ENCODE measurements at places on chromosomes 1 and 21.

DNA sequence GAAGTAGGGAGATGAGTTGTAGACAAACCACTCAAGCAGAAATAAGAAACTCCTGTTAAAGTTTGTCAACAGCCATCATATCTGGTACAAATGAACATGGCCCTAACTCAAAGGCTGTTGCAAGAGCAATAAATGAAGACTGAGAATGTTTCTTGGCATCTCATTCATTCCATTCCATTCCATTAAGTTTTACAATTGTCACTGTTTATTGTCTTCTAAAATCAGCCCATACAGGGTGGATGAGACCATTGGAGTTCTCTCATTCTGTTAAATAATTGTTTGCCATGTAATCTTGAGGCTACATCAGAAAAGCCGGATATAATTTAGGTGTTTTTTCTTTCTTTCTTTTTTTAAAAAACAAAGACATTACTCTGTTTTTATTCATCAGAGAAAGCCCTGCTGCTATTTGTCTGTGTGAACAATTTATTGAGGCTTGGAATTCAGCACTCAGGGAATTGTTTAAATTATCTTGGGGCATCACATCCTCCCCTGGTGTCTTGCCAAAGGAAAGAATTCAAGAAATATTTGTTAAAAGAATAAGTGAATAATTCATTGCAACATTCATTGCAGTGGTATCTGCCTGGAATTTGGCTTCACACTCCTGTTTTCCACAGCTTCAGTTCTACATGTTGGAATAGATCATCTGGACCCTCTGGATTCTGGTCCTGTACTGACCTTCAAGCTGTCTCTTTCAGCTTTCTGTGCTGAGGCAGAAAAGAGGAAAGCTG lies 604.5 kb downstream of the PLPP3 start:
- DNase-seq: no peak

DNA sequence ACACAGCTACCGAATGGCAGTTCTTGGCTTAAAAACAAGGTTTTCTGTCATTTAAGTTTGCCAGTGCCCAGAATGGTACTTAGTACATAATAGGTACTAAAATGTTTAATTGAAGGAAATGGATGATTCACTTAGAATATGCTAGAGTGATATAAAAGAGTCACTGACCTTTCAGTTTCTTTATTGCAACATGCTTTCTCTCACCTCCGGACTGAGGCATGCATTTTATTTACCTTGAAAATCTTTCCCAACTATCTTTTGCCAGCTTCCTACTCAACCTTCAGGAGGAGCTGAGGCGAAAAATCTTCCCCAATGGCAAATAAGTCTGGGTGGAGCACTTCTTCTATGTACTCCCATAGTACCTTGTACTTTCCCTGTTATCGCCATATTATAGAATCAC lies 244.9 kb downstream of the ZNF648 start:
- no peak for DNase-seq

DNA sequence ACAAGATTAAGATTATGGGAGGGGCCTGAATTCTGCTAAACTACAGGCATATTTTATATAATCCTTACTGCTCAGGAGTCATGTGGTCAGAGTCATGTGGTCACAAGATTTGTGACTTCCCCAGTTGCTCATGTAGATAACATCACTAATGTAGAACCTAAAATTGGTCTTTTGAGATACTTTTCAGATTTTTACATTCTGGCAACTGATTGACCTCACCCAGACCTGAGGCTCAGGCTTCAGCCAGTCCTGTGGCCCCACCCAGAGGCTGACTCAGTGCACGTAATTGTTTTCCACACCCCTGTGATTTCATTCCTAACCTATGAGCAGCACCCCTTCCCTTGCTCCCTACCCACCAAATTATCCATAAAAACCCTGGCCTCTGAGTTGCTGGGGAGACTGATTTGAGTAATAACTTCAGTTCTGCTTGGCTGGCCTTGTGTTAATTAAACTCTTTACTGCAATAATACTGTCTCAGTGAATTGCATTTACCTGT lies 41.7 kb upstream of the ZNF326 start:
- DNase-seq: no peak

GRCh38 chr21:38712071-38712470 lies 93.7 kb upstream of the ETS2 start:
- DNase-seq: no peak

- DNase-seq: no peak
Measured at GRCh38 chr21:35328856-35329455, 279.9 kb upstream of the RUNX1 start.

DNA sequence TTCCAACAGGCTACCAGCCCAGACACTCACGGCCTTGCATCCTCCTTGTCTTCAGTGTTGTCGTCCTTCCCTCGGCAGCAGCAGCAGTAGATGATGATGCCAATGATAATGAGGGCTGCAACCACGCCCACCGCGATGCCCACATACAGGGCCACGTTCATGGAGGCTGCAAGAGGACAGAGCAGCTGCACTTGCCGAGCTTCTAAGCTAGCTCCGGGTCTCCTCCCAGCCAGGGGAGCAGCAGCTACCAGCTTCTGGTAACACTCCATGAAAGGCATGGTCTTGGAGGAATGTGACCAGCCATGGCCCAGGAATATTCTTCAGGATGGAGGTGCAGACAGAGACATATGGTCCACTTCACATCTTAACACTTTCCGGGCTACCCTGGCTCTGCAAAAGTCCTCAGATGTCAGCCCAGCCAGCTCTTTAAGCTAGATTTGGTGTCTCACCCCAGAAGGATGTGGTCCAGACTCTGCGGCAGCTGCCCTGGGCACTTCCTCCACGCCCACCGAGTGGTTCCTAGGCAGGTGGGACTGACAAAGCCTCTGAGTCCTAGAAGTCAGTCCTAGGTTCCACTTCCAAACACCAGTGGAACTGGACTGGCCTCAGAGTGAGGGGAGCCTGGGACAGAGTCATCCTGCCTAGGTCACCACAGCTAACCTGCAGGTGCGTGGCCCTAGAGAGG lies 35.1 kb downstream of the GPA33 start:
- DNase-seq: no peak

GRCh38 chr1:172588296-172589291 lies 55.6 kb downstream of the SUCO start:
- DNase-seq: no peak

DNA sequence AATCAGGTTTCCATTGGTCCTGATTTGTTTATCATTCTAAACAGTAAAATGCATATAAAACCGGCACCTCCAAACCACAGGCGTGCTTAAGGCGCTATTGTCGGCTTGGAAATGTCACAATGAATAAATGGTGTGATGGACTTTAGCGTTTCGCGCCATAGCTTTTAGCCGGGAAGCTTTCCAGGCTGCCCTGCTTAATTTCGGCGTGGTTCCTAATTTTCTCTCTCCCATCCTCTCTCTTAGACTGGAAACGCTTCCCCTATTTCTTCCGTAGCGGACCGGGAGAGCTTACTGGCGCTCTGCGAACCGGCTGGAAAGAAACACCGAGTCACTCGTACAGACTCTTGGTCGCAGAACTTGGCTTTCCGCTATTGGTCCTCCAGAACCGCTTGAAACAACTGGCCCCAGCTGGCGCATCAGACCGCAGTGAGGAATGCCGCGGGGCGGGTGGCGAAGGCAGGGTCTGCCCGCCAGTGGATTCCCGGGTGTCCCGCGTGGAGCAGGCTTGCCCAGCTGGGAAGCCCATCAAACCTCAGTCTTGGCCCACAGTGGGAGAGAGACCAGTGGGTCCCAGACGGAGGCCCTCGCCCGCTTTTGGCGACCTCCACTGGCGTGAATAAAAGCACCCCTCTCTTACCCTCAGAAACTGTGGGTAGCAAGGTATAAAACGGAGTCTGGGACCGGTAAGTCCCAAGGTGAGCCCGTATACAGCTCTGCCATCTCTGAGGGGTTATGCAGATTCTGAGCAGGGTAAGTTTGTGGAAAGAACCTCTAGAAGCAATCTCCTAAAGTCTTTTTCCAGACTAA lies 4.0 kb upstream of the LHX8 start:
- DNase-seq: no peak

GRCh38 chr1:187383366-187383765 lies 554.6 kb downstream of the PLA2G4A start:
- DNase-seq: no peak

DNA sequence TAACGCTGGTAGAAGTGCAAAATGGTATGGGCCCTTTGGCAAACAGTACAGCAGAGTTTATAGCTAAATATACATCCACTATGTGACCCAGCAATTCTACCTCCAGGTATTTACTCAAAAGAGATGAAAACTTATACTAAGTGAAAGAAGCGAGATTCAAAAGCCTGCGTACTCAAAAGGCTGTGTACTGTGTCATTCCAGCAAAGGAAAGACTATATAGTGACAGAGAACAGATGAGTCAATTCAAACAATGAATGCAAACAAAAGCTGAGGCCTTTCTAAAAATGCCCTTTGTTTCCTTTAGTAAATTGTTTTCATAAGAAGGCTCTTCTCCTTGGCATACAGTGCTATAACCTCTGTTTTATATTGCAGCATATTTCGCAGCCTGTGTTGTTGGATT lies 268.8 kb upstream of the CSF3R start:
- DNase-seq: no peak

DNA sequence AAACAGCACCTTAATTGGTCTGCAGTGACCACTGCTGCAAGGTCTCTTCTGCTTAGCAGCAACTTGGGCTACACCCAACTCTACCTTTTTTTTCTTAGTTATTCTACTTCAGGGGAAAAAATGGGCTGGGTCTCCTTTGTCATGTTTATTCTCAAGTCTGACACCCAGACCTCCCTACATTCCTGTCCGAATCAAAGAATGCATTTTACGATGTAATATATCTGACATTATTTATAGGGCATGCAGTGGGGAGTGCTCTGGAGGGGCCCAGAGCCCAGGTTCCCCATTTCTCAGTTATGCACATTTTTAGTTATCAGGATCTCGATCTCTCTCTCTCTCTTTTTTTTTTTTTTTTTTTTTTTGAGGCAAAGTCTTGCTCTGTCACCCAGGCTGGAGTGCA lies 50.5 kb downstream of the OPTC start:
- no peak for DNase-seq

DNA sequence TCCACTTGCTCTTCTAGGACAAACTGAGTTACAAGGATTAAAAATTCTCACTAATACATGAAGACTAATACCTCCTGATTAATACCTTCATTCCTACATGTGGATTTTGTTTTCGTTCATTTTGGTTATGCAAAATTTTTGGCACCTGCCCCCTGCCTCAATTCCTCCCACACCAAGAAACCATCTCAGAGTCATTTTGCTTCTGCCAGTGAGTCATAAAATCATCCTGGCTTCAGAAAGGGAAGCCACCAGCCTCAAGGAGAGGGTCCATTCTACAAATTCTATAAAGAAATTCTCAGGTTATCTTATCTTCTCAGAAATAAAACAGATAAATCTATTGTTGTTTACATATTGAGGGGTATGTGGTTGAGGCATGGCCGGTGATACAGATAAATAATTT lies 103.2 kb upstream of the COA6 start:
- DNase-seq: no peak

- no peak for DNase-seq
Measured at GRCh38 chr1:26976621-26977510, 16.6 kb upstream of the KDF1 start.

DNA sequence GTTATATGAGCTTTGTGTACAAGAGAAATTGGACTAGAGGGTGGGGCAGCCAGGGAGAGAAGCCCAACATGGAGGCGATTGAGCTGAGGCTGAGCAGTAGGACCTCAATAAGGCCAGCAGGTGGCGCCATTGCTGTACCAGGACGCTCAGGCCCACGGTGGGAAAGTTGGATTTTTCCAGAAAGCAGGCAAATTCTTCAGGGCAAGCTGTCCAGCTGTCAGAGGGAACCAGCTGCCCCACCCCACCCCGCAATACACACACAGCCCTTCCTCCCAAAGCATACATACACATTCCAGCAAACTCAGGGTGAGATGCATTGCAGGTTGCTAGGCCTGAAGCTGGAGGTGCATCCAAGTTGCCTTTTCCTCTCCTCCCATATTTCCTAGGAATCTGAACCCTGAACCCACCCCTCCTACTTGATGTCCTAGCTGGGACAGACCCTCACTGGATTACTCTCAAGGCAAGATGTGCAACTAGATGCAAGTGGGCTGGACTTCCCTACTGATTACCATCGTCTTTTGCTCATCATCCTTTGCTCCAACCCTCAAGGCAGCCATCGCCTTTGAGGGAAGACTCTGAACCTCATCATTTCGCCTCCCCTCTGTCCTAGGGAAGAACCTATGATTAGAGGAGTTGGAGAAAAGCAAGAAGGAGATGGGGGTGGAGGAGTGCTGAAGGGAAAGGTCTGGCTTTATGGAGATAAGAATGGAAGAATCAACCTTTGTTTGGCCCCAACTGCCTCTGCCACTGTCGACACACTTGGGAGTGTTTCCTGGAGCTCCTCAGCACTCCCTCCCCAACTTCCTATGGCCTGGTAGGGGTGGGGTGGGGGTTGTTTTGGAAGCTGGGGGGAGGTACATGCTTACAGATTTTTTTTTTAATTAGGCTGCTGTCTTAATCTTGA lies 25.5 kb downstream of the CD34 start:
- peak; percentile 22 for DNase-seq

DNA sequence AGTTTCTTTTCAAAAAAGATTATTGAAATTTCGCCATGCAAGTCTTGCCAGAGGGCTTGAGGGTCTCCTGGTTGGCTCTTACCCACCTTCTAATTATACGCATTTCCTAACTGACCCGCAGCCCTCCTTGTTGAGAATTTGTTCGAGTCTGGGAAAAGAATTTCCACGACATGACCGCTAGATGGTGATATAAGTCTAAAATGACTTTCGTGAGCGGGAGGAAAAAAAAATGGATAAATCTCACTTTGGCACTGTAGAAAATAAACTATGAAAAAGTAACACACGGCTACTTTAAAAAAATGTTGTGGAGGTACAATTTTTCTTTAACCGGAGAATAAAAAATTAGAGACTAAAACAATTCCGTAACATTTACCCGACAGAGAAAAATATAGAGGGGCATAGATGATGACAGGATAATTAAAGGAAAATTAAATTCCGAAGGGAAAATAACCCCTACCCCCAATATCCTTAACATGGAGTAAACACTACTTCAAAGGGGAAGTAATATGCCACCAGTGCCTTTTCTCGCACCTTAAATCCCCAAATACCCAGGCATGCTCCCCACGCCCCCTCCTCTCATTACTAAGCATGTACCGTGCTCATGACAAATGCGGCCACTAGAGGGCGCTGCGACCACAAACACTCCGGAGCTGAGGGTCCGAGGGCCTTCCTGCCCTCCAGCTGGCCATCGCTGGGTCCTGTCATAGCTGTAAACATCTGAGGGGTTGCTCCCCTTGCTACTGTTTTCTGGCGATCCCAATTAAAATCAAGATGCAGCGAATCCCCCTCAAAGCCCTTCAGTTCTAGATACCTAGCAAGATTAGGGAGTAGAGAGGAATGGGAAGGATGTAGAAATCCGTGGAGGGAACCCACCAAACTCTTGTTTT lies 266.9 kb downstream of the ASTN1 start:
- no peak for DNase-seq

- DNase-seq: no peak
Measured at GRCh38 chr1:115545791-115546733, 95.7 kb upstream of the VANGL1 start.

DNA sequence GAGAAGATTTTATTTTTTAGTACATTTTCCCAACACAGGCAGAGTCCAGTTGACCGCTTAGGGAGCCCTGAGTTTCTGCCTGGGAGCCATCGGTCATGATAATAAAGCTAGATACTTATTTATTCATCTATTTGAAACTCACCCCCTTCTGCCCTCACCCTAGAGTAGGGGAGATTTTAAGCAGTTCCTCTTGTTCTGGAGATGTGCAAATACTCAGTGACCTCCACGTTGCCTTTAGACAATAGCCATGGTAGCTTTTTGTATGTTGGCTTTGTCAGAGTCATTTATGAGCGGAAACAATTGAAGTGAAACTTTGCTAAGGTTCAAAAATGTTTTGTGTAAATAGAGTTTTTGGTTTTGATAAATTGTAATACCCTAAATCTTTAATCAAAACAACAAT lies 45.7 kb upstream of the PLPPR4 start:
- no peak for DNase-seq

GRCh38 chr1:53575141-53575954 lies 116.1 kb downstream of the DMRTB1 start:
- DNase-seq: no peak
